ENCODE measurements at places on chromosomes 1 and 21.

GRCh38 chr21:44854664-44855446 lies 18.6 kb downstream of the PTTG1IP start:
- DNase-seq: no peak
- no peak overlapping the region for H3K4me3 ChIP-seq
- peaks cover 29% of the 10 kb centered on the region for H3K36me3 ChIP-seq

GRCh38 chr1:50651476-50652263 lies 228.4 kb upstream of the DMRTA2 start:
- H3K27me3 ChIP-seq: no peaks in the 10 kb centered on the region
- no peaks in the 10 kb centered on the region for H3K4me1 ChIP-seq
- H3K36me3 ChIP-seq: no peaks in the 10 kb centered on the region
- H3K27ac ChIP-seq: no peak overlapping the region
- no peak overlapping the region for H3K4me3 ChIP-seq

DNA sequence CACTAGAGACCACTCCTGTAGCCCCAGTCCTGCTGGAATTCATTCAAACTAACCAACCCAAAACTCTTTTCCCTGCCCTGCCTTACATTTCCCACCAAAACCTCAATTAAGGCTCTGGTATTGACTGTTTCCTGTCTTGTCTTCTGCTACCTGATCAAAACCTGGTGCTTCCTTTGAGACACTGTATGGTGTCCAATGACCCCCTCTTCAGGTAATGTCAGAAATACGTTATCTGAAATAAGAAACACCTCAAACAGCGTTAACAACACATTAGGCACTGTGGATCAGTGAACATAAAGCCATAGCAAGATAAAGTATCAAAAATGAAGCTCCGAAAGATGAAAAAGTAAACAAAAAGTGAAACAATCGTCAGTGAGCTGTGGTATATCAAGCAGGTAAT lies 343.2 kb upstream of the ZP4 start:
- no peaks in the 10 kb centered on the region for H3K27me3 ChIP-seq
- no peak for DNase-seq
- H3K27ac ChIP-seq: no peak overlapping the region
- no peaks in the 10 kb centered on the region for H3K4me1 ChIP-seq

DNA sequence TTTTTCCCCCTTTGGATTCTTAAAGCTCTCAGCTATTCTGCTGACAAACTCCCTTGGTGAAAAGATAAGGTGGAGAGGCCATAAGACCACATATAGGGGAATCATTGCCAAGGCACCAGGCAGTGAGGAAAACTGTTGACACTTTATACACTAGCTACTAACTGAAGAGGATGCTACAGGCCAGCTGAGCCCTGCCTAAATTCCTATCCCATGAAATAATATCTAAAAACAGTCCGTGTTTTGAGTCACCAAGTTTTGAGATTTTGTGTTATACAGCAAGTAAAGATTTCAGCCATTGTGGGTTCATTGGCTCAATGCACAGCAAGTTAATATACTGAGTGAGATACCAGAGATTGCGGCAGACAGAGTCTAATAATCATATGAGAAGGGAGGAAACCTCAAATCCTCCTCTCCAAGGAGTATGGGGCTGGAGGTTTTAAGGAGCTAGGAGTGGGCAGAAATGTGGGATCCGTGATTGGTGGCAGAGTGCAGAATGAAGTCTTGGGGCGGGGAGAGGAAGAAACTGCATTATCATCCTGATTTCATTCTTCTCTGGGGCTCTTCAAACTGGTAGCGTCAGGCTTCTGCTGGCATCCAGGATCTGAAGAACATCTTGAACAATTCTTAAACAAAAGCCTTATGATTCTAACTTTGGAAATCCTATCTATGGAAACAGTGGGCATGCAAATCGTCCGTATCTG lies 9.2 kb downstream of the CLDN8 start:
- H3K4me3 ChIP-seq: no peak overlapping the region
- H3K36me3 ChIP-seq: no peaks in the 10 kb centered on the region
- H3K27ac ChIP-seq: peak overlapping the region; percentile 11
- no peaks in the 10 kb centered on the region for H3K27me3 ChIP-seq
- H3K4me1 ChIP-seq: no peaks in the 10 kb centered on the region

- H3K36me3 ChIP-seq: no peaks in the 10 kb centered on the region
- peak overlapping the region; percentile 99 for H3K4me3 ChIP-seq
- no peak overlapping the region for H3K27ac ChIP-seq
- peaks cover 4% of the 10 kb centered on the region for H3K27me3 ChIP-seq
Measured at GRCh38 chr1:35642471-35642955, 1.2 kb upstream of the PSMB2 start.

Data from astrocyte (in vitro differentiated cells and primary cell).